ENCODE measurements at places on chromosomes 4 and X.

DNA sequence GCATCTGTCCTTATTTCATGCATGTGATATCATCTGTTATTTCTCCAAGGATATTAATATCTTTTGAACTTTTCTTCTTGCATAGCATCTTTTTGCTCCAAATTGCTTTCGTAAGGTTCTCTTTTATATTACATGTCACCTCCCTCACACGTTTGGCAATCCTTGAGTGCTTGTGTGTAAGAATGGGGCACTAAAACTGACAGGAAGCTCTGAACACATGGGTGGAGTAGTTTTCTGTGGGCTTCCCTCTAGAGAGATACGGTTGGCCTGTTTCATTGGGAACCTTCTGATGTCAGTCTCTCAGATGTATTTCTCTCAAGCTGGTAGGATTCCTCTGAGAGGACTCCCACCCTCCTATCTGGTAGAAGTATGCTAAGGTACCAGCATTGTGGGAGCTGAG, 223.0 kb downstream of the MID1 start:
- no peak for DNase-seq

- DNase-seq, result no peak
These were observed 2.0 kb downstream of the NUDT11 start for GRCh38 chrX:51494409-51494808.

DNA sequence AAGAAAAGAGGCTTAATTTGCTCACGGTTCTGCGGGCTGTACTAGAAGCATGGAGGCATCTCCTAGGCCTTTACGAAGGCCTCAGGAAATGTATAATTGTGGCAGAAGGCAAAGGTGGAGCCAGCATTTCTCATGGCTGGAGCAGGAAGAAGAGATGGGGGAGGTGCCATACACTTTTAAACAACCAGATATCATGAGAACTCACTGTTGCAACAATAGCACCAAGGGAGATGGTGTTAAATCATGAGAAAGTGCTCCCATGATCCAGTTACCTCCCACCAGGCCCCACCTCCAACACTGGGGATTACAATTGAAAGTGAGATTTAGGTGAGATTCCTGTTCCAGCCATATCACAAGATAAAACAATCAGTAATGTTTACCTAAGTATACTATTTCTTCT, 45.5 kb downstream of the MTHFD2L start:
- DNase-seq, result no peak

DNA sequence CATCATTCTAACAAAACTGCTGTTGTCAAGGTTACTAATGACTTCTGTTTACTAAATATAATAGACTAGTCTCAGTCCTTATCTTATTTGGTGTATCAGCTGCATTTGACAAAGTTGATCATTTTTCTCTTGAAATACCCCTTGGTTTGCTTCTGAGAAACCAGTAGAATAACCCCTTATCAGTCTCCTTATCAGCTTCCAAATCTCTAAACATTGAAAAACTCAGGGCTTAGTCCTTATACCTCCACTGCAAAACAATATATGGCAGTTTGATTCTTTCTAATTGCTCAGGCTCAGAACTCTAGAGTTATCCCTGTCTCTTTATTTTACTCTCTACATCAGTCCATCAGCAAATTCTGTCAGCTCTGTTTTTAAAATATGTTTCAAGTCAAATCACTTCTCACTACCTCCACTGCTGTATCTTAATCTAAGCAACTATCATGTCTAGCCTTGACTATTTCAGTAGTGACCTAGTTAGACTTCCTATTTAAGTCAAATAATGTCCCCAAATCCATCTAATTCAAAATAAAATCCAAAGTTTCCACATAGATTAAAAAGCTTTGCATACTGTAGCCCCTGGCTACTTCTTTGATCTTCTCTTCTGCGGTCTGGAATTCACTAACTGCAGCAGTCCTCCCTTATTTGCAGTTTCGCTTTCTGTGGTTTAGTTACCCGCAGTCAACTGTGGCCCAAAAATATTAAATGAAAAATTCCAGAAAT, 87.1 kb upstream of the NPNT start:
- DNase-seq, result no peak

DNA sequence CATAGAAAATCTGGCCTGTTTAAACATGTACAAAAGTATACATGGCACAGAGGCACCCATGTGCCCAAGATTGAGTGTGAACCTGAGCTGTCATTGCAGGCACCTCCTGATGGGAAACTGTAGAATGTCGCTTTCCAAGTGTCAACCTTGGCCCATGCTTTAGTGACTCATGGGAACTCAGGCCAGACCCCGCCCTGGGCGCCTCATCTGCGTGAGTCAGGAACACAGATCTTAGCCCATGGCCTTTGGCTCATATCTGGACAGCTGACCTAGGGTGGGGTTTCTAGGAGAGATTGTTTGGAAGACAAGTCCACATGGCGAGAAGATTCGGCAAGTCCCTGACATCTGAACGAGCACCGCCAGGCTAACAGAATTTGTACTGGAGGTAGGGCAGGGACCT, 50.0 kb downstream of the CYTL1 start:
- no peak for DNase-seq

GRCh38 chr4:74206088-74206825, 48.3 kb downstream of the MTHFD2L start:
- no peak for DNase-seq

GRCh38 chrX:50941638-50942037, 31.1 kb downstream of the BMP15 start:
- peak; percentile 47 for DNase-seq

DNA sequence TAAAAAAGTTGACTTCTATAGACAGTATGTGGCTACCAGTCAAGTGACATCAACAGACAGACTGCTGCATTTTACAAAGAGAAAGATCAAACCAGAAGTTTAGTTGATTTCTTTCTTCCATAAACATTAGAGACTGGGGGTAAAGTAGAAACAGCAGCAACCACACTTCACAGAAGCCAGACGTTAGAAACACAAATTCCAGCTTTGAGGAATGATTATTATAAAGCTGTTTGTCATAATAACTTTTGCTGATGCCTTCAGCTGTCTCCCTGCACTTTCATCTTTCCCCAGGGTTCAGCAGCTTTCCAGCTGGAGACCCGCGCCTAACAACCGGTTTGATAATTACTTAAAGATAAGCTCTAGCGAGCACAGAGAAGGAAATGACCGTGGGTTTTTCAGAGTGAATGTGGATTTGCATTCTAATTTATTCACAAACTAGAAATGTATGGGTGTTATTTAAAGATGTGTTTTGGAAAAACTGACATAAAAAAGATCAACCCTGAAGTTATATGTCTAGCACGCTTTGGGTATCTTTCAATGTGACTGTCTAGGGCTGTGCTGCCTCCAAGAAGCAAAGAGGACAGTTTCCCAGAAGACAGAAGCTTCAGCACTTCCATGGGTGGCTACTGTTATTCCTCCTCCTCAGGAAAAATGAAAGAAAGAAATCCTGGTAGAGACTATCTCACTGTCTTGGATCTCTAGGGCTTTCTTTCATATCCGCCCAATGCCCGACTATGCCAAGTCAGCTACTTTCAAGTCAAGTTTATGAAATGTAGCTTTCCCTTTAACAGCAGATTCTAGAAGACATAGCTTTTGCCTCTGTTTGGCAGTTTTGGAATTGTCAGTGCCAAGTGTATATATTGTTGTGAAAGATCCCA, 15.0 kb upstream of the ENAM start:
- DNase-seq, result no peak

- no peak for DNase-seq
These were observed 13.2 kb upstream of the SOD3 start for GRCh38 chr4:24781999-24782745.

DNA sequence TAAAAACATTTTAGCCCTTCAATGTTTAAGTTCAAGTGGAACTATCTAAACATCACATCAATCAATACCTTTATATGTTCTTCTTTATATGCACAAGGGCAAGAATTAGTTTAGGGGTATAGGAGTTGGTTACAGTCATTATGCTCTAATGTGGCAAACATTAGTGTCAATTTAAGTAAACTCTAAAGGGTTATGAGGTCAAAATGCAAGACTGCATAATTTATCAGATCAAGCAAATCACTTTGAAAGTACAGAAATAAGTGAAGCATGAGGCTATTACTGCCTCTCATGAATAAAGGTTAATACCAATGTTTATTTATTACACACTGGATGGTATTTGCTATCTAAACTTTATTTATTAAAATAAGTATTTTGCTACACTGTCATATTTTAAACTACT, 59.7 kb downstream of the MAB21L2 start:
- no peak for DNase-seq

- no peak for DNase-seq
These were observed 168.7 kb upstream of the GALNTL6 start for GRCh38 chr4:171644430-171645057.

DNA sequence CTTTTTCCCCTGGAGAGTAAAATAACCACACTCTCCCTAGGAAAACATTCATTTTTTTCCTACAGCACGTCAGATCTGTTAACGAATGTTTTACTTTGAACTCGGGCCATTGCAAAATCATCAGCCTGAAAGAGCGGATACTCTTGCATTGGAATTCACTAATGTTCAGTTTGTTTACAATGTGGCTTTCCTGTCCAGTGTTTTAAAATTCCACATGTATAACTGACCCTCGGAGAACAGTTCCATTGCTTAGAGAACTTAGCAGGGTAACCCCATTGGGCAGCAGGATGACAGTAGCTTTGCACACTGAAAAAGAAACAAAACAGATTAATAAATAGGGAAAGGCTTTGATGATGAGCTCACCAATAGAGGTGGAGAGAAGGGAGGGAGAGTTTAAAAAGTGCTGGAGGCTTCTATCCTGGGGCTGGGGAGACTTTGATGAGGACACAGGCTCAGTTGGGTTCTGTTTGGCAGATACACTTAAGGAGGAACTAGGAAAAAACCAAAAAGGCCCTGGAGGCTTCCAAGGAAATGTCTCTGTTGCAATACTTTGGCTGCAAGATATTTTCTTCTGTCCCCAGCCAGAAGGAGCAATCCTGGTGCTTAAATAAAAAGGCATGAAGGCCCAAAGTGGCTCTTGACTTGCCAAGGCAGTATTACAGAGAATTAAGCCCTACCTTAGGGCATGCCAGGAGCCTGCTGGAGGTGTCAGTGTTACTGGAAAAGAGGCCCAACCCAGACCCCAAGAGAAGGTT, 143.1 kb downstream of the ARSF start:
- DNase-seq, result no peak

DNA sequence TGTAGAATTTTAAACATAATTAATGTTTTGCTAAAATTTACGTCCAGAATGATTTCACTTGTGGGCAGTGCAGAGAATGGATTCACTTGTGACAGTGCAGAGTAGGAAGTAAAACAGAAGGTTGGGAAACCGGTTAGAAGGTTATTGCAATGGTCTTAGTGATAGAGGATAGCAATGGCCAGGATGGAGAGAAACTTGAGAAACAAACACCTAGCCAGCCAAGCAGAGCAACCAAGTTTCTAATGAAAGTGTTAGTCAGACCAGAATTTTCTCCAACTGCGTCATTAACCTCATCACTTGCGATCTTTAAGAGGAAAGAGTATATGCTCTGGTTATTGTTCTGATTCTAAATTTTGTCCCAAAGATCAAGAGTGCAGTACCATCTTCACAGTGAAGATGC, 50.0 kb upstream of the TBC1D9 start:
- no peak for DNase-seq

GRCh38 chr4:55018978-55019377, 106.4 kb downstream of the KDR start:
- no peak for DNase-seq

Measured in posterior cingulate gyrus (tissue), 11 donors.